ENCODE measurements at places on chromosomes 12 and 14.

GRCh38 chr14:49960453-49960852 is 67.6 kb downstream of the ARF6 start:
- DNase-seq, result no peak

- no peak for DNase-seq
These were observed 29.4 kb downstream of the SYNE3 start for GRCh38 chr14:95486875-95487668.

GRCh38 chr12:78244916-78245507 is 414.3 kb downstream of the NAV3 start:
- no peak for DNase-seq

DNA sequence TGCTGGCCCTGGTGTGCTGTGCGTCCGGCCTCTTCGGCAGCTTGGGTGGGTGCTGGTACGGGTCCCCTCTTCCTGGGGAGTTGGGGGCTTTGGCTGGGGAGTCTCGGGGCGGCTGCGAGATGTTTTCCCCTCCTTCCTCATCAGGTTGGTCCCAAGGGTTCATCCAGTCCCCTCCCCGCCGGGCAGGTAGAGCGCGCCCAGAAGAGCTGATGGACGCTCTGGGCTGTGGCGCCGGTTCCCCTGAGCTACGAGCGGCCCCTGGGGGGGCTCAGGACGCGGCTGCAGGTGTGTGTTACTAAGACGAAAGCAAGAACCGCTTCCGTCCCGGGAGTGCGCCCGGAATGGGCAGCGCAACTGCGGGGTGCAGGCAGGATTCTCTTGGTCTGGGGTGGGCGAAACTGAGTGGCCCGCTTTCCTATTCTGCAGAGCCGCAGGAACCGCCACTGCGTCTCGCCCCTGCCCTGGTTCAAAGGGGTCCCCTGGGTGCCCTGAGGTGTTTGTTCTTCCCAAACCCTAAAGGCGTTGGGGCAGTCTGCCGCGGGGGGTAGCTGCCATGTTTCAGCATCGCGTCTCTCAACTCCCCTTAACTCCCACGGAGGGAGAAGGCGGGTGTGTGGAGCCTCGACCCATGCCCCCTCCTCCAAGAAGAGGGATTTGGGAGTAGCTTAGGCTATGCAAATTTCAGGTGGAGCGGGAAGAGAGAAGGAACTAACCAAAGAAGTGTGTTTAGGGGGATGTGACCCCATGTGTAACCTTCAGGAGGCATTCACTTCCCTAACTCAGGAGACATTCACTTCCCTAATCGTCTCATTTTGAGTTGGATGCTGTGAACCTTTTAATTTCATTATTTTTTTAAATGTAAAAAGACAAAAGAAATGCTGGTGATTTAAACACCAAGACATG is 1.2 kb downstream of the SLC24A4 start:
- DNase-seq, result no peak

GRCh38 chr12:63276537-63277365 is 125.8 kb upstream of the AVPR1A start:
- DNase-seq, result no peak

GRCh38 chr12:117011988-117012805 is 87.0 kb downstream of the TESC start:
- no peak for DNase-seq

DNA sequence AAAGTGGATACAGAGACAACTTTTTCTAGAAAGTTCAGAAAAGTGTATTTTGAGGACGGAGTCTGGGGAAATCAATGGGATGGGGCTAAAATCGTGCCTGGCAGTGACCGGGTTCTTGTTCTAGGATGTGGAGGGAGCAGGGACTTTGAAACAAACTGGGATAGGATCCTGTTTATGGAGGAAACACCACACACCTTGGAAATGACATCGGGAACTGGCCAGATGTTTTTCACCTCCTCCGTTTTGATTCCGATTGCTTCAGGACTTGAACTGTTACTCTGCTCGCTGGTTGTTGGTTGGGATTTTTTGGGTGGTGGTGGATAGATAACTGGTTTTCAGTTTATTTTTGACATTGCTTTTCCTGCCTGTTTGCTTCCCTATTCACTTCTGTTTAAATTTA is 506 bp downstream of the EMP1 start:
- no peak for DNase-seq
